ENCODE measurements at places on chromosomes 16 and 17.

DNA sequence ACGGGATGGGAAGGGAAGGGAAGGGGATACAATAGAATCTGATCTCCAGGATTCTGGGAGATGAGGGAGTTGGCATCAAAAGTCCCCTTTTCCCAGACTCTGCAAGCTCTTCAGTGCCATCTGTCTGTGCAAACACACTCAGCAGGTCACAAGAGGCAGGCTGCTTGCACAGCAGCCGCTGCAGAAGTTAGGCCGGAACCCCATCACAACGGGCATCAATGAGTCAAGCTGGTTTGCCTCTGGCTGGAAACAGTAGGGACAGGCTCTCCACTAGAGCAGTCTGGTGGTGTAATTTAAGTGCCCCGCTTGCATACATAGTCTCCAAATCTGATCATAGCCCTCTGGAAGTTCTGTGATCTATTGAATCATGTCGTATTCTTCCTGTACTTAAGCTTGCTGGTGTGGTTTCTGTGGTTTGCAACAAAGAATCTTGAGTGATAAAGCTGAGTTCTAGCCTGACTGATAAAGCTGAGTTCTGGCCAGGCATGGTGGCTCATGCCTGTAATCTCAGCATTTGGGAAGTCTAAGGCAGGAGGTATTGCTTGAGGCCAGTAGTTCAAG is 33.7 kb upstream of the KDM8 start:
- peak; percentile 26 for DNase-seq

DNA sequence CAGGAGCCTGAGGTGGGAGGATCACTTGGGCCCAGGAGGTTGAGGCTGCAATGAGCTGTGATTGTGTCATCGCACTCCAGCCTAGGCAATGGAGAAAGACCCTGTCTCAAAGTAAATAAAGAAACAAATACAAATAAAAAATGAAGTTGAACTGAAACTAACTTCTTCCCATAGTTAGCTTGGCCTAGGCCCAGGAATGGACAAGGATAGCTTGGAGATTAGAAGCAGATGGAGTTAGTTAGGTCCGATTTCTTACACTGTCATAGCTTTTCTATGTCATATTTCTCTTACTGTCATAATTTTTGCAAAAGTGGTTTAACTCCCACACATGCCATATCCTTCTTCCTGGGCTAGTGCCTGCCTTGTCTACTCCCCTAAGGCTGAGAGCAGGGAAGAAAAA is 154.7 kb upstream of the CACNG3 start:
- no peak for DNase-seq

GRCh38 chr16:82695806-82696205 is 69.0 kb downstream of the CDH13 start:
- no peak for DNase-seq

- DNase-seq = no peak
These were observed 19.5 kb downstream of the SLC7A6OS start for GRCh38 chr16:68291227-68291626.

DNA sequence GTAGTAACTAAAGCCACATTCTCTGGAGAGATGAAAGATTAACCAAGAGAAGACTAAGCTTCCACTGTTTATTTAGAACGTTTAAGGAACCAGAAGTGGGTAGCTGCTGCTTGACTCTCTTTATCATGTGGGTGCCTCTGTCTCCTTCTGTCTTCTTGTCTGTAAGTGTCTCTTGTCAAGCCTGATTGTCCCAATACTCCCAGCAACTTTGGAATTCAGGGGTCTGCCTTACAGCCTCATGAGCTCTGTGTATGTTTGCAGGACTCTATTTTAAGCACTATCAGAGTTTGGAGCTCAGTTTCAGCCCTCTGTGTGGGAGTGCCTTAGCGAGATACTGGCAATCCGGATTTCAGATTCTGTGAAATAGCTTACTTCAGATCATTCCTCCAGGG is 29.3 kb upstream of the SPACA3 start:
- no peak for DNase-seq

GRCh38 chr17:40167685-40168261 is 9.5 kb upstream of the RAPGEFL1 start:
- DNase-seq = no peak

- no peak for DNase-seq
These were observed 23.5 kb downstream of the CACNA1H start for GRCh38 chr16:1176280-1176897.

- DNase-seq = no peak
These were observed 14.4 kb downstream of the METTL9 start for GRCh38 chr16:21613781-21614180.

GRCh38 chr16:55470533-55471371 is 8.2 kb upstream of the MMP2 start:
- no peak for DNase-seq

- DNase-seq = peak; percentile 32
These were observed 16.3 kb downstream of the MEIOC start for GRCh38 chr17:44672479-44673093.

DNA sequence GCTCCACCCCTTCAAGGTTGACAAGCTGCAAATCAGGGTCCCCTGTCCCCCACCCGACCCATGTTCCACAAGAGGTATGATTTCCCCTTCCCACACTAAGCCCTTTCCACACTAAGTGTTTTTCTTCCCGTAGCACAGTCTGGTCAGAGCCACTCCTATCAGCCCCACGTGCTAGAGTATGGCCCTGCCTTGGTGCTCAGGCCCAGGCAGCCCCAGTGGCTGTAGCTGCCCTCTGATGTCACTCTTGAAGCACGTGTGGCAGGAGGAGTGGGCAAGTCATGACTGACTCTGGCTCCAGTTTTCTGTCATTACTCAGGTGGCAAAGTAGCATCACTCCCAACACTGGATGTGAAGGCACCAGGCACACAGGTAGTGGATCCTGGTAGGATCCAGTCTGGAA is 35.4 kb upstream of the ERN1 start:
- no peak for DNase-seq

GRCh38 chr16:72137380-72138063 is 34.4 kb downstream of the PMFBP1 start:
- DNase-seq = no peak

GRCh38 chr16:88688013-88688778 is 1.9 kb upstream of the SNAI3 start:
- no peak for DNase-seq

DNA sequence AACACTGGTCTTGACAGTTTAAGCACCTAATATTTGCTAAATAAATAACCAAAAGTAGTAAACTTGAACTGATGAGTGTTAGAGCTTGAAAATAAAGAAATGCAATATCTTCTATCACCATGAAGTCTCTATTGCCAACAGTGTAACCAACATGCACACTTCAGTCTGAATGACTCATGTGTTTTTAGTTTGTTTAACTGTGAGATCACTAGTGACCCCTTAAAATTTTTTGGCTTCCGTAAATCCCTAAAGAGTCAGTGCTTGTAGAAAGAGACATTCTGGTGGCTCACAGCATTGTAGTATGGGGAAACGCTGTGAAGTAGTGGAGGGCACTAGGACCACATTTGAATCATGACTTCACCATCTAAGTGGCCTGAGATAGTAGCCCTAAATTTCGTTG is 341.1 kb downstream of the PMP22 start:
- no peak for DNase-seq

DNA sequence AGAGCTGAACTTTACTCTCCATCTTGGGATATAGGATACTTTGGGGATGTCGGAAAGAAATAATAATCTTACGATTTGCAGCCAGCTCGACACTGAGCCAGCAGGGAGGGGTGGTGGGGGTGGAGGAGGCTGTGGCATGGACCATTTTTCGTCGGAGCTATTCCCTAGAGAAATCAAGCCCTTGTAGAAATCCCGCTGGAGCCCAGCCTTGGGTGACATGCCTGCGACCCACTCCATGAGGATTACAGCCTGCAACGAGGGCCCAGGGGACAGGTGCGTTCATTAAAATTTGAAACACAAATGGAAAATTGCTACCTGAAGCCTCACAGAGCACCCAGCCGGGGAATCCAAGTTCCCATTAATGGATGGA is 82.8 kb upstream of the GSE1 start:
- DNase-seq = no peak

- DNase-seq = no peak
These were observed 169.9 kb downstream of the HAPSTR1 start for GRCh38 chr16:9261376-9261775.

- no peak for DNase-seq
These were observed 59.3 kb downstream of the KLHDC4 start for GRCh38 chr16:87706278-87707000.

DNA sequence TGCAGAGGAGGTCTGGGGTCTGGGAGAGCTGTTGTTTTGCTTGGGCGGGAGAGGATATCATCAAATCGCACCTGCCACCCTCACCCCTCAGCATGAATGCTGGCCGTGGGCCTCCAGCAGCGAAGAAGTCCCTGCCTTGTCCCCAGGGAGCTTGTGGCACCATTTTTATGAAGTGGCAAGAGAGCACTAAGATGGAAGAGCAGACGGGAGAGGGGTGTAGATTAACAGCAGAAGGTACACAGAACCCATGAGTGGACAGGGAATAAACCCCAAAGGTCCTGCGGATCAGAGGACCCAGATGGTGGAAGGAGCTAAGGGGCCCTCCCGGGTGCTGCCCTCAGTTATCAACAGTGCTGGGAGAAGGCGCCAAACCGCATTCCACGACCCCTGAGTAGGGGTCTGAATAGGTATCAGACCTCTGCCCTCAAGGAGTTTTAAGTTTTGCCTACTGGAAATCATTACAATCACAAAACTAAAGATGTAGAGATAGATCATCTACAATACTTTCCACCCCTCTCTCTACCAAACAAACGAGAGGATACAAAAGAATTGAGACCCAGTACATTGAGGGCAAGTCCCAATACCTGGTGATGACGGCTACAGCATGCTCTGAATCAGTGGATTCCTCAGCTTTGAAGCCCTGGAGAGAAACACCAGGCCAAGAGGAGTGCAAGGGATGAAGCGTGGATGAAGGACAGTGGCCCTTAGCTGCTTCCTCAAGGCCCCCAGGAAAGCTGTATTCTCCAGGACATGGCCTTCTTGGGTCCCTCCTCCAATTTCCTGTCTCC is 60.2 kb downstream of the CCDC182 start:
- no peak for DNase-seq

- no peak for DNase-seq
These were observed 9.4 kb downstream of the SNX20 start for GRCh38 chr16:50671644-50672260.

DNA sequence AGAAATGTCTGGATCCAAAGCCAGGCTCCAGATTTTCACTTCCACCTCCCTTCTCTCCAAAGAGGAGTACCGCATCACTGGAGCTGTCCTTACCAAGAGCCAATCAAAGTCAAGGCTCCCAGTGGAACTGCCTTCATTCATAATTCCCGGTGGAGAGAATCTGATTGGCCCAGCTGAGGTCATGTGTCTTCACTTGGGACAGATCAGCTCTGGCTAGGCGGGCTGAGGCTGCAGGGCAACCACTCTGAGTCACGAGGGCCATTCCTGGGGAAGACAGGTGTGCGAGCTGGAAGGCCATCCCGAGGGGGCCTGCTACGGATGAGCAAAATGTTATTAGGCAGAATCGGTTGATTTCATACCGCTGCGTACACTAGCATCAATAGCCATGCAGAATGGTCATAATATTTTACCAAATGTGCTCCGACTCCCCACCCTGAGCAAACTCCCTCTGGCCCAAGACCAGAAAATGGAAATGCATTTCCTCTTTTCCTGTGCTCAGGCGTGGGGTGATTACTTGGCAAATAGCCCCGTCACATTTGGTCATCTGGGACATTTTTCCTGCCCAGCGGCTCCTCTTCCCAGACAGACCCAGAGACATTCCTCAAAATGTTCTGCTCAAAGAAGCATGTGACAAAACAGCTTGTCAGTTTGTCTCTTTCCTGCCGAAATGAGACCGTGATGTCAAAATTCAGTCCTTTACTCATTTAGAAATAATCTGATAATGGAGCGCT is 111.1 kb downstream of the AIPL1 start:
- DNase-seq = peak; percentile 41

- no peak for DNase-seq
These were observed 282.2 kb downstream of the MAP2K6 start for GRCh38 chr17:69696650-69697049.

GRCh38 chr17:57986841-57987580 is 1.0 kb downstream of the VEZF1 start:
- DNase-seq = no peak

GRCh38 chr16:63230421-63231040 is 1194.3 kb upstream of the CDH8 start:
- no peak for DNase-seq

DNA sequence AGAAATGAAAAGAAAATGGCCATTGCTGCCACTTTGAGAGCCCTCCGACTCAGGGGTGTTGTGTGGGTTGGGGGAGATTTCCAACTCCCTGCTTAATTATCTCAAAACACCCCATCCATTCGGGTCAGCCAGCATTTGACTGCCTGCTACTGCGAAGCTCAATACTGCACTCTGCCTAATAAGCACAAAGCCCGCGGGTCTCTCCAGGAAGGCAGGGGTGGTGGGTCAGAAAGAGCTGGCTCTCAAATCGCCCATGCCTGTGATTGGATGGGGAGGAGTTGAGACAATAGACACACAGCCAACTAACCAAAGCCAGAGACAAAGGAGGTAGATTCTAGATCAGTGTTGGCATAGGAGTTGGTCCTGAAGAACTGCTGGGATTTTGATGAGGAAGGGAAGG is 2.3 kb upstream of the XAF1 start:
- DNase-seq = no peak

- DNase-seq = no peak
These were observed 1.3 kb upstream of the TRIM65 start for GRCh38 chr17:75898065-75898464.

GRCh38 chr16:84563786-84564420 is 54.0 kb downstream of the COTL1 start:
- no peak for DNase-seq

GRCh38 chr17:60345233-60345632 is 46.7 kb downstream of the USP32 start:
- DNase-seq = no peak

DNA sequence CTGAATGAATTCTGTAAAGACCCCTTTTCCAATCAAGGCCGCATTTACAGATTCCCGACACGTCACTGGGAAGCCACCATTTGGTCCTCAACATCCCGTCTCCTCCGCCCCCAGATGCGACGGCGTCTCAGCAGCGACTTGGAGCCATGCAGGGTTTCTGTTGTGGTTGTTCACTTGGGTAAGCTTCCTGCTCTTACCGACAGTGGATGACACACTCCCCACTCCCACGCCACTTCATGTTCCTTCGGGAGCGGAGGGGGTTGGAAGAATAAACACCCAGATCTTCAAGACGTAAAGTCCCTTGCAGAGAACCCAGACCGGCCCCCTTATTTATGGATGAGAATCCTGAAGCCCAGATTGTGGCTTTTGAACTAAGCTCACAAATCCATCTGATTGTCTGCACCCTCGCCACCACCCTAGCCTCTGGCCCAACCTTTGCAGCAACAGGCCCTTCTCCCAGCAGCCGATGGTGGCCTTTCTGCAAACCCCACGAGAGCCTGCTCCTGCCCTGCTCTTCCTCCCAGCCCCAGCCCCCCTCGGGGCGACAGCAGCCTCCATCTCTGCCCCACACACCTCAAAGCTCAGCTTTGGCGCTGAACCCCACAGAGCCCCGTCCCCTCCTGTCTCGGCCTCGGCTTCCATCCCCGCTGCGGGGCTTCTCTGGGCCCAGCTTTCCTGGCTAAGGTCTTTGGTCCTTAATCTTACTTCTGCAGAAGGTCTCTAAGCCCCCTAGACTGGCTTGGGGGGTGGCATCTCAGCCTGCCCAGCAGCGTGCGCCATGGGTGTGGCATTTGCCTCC is 19.0 kb upstream of the OSGIN1 start:
- no peak for DNase-seq

Measured in RWPE1 (cell line).